ENCODE measurements at places on chromosomes 3 and 15. TPM values are rescaled to one million over a fixed set of nuclear protein-coding genes. Genes with fewer than 3 reads are reported as not detected.

CPLX3 gene
- total RNA-seq: not detected

MANF gene
- 200 TPM for total RNA-seq

FEZF2 gene
- not detected for total RNA-seq

INKA1 gene
- total RNA-seq: 5.4 TPM

PPP1R14D gene
- not detected for total RNA-seq

PTX3 gene
- total RNA-seq: 186 TPM

PIGB gene
- 17.5 TPM for total RNA-seq

DUOXA1 gene
- total RNA-seq: not detected

GRK7 gene
- total RNA-seq: under 0.01 TPM

SCAMP5 gene
- 0.44 TPM for total RNA-seq

ABTB1 gene
- total RNA-seq: 11.7 TPM

PRICKLE2 gene
- 28.5 TPM for total RNA-seq

A4GNT gene
- total RNA-seq: not detected

SAMMSON gene
- total RNA-seq: 0.25 TPM
